ENCODE measurements at places on chromosomes 11 and 22.

- DNase-seq: no peak
Measured at GRCh38 chr11:4065086-4065485, 29.5 kb upstream of the RRM1 start.

DNA sequence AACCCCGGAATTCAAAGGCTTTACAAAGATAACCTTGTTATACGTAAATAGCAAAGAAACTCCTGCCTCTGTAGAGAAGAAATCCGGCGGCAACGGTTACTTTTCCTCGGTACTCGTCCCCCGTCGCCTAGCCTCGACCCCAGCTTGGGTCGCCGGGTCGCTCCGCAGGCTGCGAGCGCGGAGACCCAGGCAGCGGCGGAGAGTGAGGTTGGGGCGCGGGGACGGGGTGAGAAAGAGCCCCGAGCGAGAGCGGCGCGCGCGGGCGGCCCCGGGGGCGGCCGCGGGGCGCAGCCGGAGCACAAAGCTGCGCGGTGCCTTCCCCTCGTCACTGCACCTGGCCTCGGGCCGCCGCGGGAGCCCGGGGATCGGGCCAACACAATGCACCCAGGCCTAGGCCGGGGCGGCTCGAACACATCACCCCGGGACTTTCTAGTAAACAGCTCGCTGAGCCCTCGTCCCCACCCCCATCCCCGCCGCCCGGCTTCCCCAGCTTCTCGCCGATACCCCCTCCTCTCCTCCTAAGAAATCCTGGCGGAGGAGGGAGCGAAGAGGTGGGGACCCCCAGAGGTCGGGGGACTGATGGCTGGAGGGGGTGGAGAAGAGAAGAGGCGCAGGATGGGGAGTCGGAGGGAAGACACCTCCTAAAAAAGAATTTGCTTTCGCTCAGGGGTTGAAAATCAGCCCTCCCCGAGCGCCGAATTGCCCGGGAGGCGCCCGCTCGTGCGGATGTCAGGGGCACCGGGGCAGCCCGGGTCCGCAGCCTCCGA is 845 bp downstream of the MPPED2 start:
- DNase-seq: no peak

GRCh38 chr11:65476632-65477148 is 22.2 kb upstream of the MALAT1 start:
- DNase-seq: no peak

DNA sequence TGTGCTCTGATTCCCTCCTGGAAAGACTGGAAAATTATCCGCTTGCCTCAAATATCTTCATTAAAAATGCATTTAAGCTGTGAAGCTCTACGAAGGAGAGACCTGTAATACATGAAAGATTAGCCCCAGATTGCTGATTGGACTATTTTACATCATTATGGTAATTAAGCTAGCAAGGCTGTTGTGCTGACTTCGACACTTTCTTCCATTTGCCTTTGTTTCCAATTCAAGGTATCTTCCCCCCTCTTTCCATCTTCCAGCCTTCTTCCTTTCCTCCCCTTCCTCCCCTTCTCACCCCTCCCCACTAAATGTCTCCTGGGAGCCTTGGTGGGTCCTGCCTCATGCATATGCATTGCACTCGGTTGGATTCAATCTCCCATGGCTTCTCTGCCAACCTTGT is 710.8 kb downstream of the OPCML start:
- DNase-seq: no peak

DNA sequence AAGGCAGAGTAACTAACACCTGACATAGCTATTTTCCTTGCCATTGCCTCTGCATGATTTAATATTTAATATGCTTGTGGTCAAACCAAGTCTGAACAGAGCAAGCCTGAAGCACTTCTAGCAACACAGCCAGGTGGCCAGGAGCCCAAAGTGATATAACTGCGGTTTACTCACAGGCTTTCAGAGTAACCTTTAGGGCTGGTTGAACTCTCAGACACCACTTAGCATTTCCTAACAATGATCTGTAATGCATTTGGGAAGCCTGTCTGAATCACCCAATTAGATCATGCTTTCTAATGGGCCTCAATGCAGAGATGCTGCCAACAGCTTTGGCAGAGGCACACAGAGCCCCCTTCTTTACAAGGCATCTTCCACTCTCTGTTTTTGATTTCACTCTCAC is 96.1 kb downstream of the FDX1 start:
- peak; percentile 14 for DNase-seq

- DNase-seq: no peak
Measured at GRCh38 chr22:38191731-38192474, 9.9 kb upstream of the MAFF start.

DNA sequence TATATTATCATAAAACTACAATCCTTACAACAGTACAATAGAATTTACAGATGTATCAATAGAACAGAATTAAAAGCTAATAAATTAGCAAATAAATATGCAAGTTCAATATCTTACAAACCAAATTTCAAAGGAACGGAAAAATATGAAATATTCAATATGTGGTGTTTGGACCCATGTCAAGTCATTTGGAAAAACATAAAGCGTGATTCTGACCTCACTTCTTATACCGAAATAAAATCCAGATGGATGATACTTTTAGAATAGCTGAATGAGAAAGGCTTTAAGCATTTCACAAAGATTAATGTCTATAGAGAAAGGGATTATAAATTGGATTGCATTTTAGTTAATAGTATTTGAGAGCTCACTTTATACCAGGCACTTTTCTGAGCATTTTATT is 92.8 kb upstream of the TEAD1 start:
- DNase-seq: no peak

GRCh38 chr11:8690374-8691342 is 8.1 kb downstream of the RPL27A start:
- DNase-seq: no peak

DNA sequence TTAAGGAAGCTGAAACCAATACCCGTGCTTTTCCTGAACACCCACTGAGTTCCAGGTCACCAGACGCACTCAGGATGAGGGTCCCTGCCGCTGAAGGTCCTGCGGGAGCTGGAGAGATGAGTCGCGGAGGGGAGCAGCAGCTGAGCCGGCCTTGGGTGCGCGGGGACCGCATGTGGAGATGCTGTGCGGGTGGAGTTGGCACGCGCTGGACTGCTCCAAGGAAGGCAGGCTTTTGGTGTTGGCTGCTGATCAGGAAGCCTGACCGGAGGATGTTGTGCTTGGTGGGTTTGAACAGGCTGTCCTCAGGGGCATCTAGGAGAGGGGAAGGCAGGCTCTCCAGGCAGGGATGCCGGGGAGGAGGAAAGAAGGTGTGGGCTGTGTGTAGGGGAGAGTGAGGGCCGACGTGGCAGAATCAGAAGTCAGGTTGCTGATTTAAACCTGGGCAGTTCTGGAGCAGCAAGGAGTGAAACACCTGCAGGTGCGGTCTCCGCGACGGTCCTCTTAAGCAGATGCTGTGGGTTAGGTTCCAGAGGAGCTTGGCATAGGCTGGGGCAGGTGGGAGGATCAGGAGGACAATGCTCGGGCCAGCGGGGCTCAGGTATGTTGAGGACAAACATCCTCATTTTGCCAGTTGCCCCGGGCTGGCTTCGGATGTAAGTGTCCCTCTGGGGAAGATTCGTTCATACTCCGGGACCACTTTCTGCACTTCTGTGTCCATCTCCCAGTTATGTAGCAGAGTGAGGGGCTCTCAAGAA is 197.5 kb upstream of the B3GAT1 start:
- no peak for DNase-seq

DNA sequence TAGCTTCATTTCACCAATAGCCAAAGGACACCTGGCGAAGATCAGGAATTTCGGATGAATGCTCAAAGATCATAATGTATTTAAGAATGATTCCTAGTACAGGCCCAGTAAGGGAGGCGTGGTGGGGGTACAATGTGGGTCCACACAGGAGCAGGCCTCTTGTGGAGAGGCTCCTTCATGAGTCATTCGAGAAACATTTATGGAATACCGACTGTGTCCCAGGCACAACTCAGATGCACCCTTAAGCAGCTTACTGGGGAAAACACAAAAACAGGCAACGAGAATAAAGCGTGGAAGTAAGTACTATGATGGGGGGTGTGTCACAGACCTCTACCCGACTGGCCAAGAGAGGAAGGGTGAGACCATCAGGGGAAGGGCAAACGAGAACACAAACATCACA is 44.5 kb downstream of the SMCO4 start:
- DNase-seq: peak; percentile 67

DNA sequence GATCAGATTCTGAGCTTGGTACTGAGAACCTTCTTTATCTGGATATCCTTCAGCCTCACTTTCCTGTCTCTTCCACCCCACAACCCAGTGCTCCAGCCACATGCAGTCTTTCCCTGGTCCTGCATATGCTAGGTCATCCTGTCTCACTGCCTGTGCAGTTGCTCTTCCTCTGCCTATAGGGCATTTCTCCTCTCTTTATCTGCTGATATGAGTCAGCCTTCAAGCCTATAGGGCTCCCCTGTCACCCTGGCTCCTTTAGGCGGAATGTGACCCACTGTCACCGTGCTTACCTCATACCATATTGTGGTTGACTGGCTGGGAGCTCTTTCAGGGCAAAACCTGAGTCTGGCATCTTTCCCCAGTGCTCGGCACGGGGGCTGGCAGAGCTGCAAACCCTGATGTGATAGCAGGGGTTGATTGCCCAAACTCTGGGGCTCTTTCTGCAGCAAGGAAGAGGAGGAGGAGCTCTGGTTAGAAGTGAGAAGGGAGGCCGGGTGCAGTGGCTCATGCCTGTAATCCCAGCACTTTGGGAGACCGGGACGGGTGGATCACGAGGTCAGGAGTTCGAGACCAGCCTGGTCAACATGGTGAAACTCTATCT is 26.3 kb downstream of the MEI1 start:
- DNase-seq: peak; percentile 15

GRCh38 chr22:22378446-22379415 is 129.8 kb downstream of the ZNF280B start:
- DNase-seq: no peak

Measured in PC-3 (cell line).